ENCODE measurements at places on chromosomes 7 and 10. TPM values are rescaled to one million over a fixed set of nuclear protein-coding genes. Genes with fewer than 3 reads are reported as not detected.

The GNGT1 gene
- total RNA-seq, result 0.76 TPM

The CCL24 gene
- 0.19 TPM for total RNA-seq

The CD36 gene
- 42.8 TPM for total RNA-seq

The HOXA13 gene
- total RNA-seq, result not detected

The MCM10 gene
- 15.7 TPM for total RNA-seq

The RSU1 gene
- total RNA-seq, result 53.2 TPM

The IGFBP1 gene
- total RNA-seq, result 0.05 TPM

The GPR146 gene
- 2.7 TPM for total RNA-seq
